Activated gamma-delta T cell treated with anti-CD3 and anti-CD28 coated beads, Interleukin-2, amount 50 U/mL, for 16 hours (primary cell): ENCODE measurements at places on chromosomes 4 and X.

- no peak for DNase-seq
These were observed 75.1 kb downstream of the PDGFC start for GRCh38 chr4:156896527-156896926.

DNA sequence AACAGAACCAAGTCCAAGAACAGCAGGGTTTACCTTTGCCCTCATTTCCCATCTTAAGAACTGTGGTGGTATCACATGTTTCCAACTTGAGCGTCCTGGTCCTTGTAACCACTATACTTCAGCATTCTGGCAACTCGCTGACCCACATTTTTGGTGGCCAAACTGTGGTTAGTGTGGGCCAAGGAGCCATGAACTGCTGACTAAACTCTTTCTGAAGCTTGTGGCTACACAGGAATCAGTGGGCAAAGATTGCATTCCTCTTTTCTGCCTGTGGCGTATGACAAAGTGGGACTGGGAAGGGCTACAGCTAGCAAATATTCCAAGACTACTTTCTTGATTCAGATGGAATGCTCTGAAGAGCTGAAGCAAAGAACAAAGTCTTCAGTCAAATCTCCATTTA lies 106.3 kb upstream of the MID1 start:
- DNase-seq: no peak

DNA sequence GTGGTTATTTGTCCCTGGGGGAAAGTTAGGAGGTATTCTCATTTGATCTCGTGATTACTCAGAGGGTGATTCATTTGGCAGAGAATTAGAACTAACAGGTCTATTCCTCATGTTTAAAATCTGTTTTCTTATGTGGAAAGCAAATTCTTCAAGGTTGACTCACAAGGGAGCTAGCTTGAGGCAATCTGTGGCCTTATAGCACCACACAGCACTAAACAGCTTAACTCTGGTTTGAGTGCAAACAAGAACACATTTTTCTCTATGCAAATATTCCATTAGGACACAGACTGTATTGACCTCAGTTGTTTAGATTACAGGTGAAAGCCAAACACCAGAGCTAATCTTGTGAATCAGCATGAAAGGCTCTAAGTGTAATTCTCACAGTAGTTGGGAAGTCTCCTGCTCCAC lies 694.4 kb upstream of the POU3F4 start:
- DNase-seq: no peak

- no peak for DNase-seq
These were observed 149.6 kb downstream of the ANAPC10 start for GRCh38 chr4:144948421-144948820.

DNA sequence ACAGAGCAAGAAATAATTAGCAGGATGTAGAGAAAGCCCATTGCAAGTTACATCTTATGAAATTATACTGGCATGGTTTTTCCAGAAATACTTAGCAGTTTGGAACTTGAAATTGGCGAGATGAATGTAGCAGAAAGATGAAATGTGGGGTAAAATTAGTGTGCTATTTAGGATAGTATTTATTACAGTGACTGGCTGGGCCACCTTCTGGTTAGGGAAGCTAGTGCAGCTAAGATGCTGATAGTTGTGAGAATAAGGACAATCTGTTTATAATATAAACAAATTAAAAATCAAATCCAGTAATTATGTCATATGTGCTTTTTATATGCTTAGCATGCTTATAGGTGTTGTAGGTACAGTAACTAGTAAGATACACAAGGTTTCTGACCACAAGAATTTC lies 74.8 kb downstream of the IL15 start:
- no peak for DNase-seq

- no peak for DNase-seq
These were observed 49.3 kb downstream of the KDR start for GRCh38 chr4:55075823-55076716.

- no peak for DNase-seq
These were observed 838 bp upstream of the ABCG2 start for GRCh38 chr4:88159229-88159725.

DNA sequence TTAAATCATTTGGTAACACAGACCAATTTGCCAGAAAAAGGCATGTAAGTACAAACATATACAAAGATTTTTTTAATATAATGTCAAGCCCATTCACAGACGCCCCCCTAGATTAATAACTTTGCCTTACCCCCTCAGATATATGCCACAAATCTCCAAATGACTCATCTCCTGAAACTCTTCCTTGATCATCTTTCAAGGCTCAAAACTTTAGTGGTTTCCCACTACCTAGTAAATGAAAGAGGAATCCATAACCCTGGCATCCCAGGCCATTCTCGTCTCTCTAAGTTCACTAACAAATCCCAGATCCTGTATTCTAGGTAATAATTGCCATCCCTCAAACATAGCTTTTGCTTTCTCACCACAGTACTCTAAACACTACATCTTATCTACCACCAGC lies 61.9 kb downstream of the PRSS12 start:
- no peak for DNase-seq

DNA sequence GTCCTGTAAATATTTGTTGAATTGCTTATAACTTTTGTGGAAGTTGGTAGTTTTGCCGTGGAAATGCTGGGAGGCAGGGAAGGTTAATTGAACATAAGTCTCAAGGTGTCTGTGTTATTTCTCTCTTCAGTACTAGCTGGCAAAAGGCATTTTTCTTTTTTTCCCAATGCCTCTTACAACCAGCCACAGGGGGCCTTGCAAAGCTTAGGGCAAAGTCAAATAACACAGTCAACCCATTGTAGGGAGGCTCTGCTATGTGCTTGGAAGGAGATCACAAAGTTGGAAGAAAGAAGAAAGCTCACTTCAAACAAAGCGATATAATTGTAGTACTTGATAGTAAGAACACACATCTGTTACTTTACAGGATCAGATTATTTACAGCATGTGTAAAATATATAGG lies 802.6 kb downstream of the PDHA2 start:
- no peak for DNase-seq

DNA sequence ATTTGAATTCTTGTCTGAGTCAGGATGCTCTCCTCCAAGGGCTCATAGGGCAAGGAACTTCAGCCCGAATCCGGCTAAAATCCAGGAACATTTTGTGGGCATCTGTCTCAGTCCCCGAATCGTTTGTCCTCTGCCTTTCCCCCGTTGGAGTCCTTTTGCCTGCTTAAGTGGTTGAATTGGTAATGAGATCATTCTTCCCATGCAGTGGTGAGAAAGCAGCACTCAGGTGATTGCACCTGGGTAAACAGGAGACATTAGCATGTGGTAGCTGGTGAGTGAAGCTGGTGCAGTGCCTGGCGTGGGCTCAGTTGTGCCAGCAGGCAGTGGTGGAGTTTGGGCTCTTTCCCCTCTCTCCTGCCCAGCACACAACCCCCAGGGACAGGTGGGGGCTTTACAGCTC lies 61.9 kb upstream of the MTM1 start:
- DNase-seq: no peak

DNA sequence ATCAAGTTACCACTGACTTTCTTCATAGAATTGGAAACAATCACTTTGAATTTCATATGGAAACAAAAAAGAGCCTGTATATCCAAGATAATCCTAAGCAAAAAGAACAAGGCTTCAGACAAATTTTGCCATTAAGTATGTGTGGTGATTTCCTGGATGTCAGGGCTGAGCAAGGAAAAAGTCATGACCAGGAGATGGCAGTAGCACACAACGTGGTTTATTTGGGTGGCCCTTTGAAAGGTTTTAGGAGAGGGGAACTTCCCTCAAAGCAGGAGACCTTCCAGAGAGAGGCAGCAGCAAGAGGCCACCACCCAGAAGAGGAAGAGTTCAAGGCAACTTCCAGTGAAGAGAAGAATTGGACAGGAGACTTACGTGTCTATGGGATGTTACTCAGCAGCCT lies 18.1 kb upstream of the ZXDB start:
- no peak for DNase-seq

DNA sequence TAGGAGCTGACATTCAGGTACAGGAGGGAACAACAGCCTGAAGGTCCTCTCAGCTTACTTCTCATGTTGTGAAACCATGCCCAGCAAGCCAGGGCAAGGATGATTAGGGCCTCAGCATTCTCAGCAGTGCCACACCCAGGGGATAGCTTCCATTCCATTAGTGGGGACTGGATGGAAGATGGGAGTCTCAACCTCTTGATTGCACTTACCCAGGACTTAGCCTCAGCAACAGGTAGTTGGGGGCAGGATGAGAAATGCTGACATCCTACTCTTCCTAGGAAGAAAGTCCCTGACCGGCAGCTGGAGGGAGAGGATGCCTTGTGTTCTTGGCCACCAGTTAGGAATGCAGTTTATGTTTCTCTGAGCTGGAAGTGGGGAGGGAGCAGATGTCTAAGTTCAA lies 8.8 kb upstream of the BEX3 start:
- no peak for DNase-seq

GRCh38 chrX:71657267-71657666 lies 10.1 kb upstream of the LOC101059915 start:
- no peak for DNase-seq

GRCh38 chrX:152642931-152643564 lies 5.4 kb downstream of the GABRQ start:
- no peak for DNase-seq
